Right lobe of liver (tissue), 6 donors: ENCODE measurements at places on chromosomes 5 and 9. TPM values are rescaled to one million over a fixed set of nuclear protein-coding genes. Genes with fewer than 3 reads are reported as not detected.

DNA sequence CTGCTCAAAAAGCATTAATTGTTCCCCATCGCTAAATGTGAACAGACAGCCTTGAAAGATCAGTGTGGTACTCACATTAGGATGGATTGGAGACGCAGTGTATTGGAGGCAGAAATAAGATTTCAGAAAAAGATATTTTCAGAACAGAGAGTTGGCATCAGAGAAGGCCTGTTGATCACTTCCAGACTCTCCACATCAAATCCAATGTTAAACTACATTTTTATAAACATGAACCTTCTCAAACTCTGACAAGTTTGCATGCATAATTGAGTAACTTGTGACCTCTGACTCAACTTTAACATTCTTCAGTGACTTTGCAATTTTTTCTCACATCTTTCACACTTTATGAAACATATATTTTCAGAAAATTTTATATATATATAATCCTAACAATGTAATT, 919.6 kb upstream of the SEMA6A start:
- no peaks in the 10 kb centered on the region for H3K27me3 ChIP-seq
- no peak overlapping the region for H3K27ac ChIP-seq
- H3K4me1 ChIP-seq: no peaks in the 10 kb centered on the region
- H3K4me3 ChIP-seq: no peak overlapping the region
- DNase-seq: no peak

DNA sequence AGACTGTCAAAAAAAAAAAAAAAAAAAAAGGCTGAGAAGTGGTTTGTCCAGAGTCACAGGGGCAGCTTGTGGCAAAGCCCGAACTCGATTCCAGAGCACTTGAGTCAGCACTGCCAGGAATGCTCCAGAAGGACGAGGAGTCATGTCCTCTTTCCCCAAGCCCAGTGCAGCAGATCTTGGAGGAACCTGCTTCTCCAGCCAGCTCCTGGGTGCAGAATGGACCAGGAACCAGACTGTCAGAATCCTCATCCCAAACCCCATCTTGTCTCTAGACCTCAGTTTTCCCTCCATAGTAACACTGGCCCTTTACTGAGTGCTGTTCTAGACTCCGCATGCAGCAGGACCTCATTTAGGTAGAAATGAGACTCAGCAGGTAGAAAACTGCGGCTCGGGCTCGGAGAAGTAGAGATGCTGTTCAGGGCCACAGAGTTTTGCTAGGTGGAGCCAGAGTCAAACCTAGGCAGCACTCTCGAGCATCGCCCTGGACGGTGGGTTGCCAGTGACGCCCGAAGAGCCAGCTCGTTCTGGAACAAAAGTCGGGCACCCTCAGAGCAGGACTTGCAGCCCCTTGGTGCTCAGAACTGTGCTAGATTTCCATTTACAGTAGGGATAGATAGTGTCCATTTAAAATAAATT, 15.4 kb downstream of the CD74 start:
- no peak overlapping the region for H3K27ac ChIP-seq
- no peaks in the 10 kb centered on the region for H3K4me1 ChIP-seq
- no peaks in the 10 kb centered on the region for H3K27me3 ChIP-seq
- no peak for DNase-seq

Gene AQP3
- total RNA-seq: 90.9 TPM

DNA sequence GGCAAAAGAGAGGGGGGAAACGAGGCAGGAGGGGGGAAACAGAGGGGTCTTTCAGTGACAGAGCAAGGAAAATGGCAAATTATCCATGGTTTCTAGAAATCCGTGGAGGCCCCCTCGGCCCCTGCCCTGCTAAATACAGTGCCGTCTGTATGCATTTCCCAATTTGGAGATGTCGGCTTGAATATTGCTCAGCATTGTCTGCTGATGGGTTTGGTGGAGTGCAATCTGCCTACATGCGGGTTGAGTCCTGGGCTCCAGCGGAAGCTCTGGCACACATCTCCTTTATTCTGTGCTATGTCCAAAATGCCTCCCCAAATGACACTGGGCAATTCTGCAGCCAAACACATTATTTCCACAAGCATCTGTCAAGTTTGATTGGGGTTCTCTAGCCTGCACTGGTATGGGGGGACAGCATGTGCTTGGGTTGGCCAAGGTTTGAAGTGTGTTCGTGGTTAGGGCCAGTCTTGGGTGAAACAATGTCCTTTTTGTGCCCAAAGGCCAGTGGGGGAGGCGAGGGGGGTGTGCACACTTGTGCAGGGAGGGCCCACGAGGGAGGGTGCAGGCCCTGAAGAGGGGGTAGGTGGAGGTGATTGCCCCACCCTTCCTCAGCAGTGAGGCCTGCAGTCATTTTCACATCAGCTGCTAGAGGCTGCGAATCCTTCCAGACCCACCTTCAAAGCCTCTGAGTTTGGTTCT, 6.2 kb upstream of the NEUROG1 start:
- peaks cover 15% of the 10 kb centered on the region for H3K4me1 ChIP-seq
- DNase-seq: no peak
- no peaks in the 10 kb centered on the region for H3K36me3 ChIP-seq
- H3K4me3 ChIP-seq: no peak overlapping the region

DNA sequence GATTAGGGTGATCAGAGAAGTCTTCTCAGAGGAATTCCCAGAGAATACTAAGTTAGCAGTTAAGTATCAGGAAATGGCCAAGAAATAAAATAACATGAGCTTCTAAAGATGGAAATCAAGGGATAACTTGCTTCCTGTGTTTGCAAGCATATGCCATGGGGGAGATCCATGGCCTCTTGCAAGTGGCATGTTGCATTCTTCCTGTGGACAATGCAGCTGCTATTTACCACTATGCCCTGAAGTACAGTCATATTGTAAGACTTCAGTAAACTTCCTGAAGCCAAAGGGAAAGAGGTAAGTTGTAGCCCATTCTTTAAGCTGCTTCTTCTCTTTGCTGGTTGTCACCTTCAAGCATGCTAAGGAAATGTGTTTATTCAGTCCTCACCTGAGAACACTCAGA, 154.7 kb upstream of the RUSC2 start:
- no peaks in the 10 kb centered on the region for H3K4me1 ChIP-seq
- no peak overlapping the region for H3K27ac ChIP-seq
- no peaks in the 10 kb centered on the region for H3K27me3 ChIP-seq
- no peak overlapping the region for H3K4me3 ChIP-seq
- H3K36me3 ChIP-seq: no peaks in the 10 kb centered on the region

Gene SLCO4C1
- total RNA-seq: 6.2 TPM

DNA sequence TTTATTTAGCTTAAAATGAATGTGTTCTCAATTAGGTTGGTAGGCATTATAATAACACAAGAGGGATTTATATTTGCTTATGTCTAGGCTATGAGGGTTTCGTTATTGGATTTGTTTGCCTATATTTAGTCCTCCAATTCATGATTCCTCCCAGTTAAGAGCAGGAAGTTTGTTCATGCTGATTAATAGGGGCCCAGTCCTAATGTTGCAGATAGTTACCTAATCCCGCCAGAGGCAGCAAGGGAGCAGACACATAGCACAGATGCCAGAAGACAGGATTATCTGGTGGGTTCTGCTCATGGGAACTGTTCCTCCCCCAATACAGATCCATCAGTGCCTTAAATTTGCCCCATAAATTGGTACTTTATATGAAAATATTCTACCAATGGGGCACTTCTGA, 100.8 kb upstream of the TLE4 start:
- H3K27me3 ChIP-seq: no peaks in the 10 kb centered on the region
- H3K4me3 ChIP-seq: no peak overlapping the region
- no peak for DNase-seq
- no peak overlapping the region for H3K27ac ChIP-seq
- H3K4me1 ChIP-seq: no peaks in the 10 kb centered on the region

Gene SLC6A3
- not detected for total RNA-seq

DNA sequence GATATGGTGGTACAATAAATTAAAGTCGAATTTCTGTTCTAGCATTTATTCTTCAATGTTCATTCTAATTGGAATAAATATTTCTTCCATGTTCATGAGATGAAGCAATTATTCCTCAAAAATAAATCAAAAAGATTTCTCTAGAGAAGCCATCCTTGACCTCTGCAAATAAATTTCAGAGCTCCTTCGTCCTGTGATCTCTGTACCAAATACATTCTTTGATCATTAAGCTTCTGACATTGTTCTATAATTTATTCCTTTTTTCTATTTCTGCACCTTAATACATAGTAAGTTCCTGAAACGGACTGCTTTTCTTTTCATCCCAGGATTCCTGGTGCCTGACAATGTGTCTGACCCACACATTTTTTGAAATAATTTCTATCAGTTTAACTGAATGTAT, 1039.3 kb upstream of the TYRP1 start:
- DNase-seq: no peak
- H3K27me3 ChIP-seq: no peaks in the 10 kb centered on the region
- no peaks in the 10 kb centered on the region for H3K4me1 ChIP-seq
- no peak overlapping the region for H3K4me3 ChIP-seq
- H3K36me3 ChIP-seq: no peaks in the 10 kb centered on the region

Gene GLRA1
- not detected for total RNA-seq

DNA sequence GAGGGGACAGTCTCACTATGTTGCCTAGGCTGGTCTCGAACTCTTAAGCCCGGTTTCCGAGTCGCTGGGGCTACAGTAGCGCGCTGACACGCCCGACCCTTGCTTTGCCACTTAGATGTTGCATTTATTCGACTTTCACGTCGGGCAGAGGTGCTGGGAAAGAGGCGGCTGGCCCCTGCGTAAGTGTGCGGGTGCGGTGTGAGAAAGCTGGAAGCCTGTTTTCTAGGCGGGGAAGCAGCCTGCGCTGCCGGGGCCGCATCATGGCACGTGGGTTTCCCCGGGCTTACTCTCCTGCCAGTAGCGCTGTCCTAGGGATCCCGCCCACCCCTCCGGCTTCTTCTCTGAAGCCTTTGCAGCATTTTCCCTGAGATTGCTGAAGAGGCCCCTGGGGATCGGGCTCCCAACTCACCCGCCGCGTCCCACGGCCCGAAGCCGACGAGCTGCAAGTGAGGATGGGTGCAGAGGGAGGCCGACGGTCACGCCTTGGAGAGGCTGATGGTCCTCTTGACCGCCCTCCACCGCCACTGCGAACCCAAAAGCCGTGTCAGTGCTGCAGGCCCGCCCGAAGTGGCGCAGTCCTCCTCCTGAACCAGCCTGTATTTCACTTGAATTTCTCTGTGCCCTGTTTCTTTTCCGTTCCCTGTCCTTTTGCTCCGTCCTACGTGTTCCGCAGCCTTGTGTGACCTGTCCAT, 5.8 kb upstream of the TRIM41 start:
- H3K27me3 ChIP-seq: no peaks in the 10 kb centered on the region
- H3K4me3 ChIP-seq: peak overlapping the region; percentile 6
- no peaks in the 10 kb centered on the region for H3K36me3 ChIP-seq
- peak; percentile 44 for DNase-seq
- H3K4me1 ChIP-seq: peaks cover 11% of the 10 kb centered on the region
- H3K27ac ChIP-seq: peak overlapping the region; percentile 35

- no peaks in the 10 kb centered on the region for H3K36me3 ChIP-seq
- no peak for DNase-seq
- no peak overlapping the region for H3K27ac ChIP-seq
- no peaks in the 10 kb centered on the region for H3K27me3 ChIP-seq
- H3K4me1 ChIP-seq: no peaks in the 10 kb centered on the region
Observed at GRCh38 chr5:113169720-113170119, 193.1 kb downstream of the DCP2 start.

DNA sequence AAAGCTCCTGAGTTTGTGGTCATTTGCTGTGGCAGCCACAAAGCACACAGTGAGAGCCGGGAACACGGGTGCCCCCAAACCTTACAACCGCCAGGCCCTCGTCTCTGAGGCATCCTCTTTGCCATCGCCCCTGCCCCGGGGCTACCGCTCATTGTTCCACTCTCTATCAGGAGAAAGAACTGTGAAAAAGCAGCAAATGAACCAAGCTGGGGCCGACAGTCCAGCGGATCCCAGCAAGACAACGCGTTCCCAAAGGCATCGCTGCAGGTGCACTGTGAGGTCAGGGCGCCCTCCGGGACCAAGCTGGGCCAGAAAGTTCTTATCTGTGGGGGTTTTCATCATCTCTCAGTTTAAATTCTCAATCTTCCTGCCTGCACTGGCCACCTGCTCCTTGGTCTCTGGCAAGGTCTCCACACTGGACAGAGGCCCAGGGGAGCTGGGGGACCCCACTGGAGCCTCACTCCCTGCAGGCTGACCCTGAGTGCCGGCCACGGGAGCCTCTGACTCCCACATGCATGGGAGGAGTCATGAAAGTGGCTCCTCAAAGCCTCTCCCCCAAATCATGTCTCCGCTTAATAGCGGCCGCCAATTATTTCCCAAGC, 32.1 kb downstream of the VAV2 start:
- H3K36me3 ChIP-seq: no peaks in the 10 kb centered on the region
- no peak overlapping the region for H3K4me3 ChIP-seq
- H3K27me3 ChIP-seq: no peaks in the 10 kb centered on the region
- DNase-seq: no peak
- no peaks in the 10 kb centered on the region for H3K4me1 ChIP-seq

DNA sequence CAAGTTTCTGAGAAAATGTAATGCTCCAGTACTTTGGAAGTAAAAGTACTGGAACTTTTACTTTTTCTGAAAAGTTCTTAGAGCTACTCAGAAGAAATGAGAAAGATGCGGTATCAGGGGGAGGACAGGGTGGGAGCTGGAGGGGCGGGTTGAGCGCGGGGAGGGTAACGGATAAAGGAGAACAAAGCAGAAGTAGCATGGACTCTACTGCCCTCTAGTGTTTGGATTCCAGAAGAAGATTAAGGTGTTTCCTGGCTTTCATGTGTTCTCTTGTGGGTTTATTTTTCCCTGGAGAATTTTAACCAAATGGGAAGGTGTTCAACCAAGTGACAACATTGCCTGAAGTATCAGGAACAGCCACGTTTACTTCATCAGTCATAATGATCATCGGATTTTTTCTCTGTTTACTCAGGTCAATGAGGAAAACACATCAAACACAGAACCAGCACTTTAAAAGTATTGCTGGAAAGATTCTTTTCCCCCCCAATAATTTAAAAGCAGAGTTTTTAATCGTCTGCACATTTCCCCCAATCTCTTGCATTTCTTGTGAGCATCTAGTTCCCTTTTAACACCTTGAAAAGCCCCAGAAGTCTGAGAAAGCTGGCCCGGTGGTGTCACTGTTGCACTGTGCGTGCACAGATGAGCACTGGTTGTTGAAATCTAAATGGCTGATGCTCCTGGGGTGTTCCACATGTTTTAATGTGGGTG, 190.6 kb downstream of the MPDZ start:
- H3K36me3 ChIP-seq: no peaks in the 10 kb centered on the region
- no peaks in the 10 kb centered on the region for H3K27me3 ChIP-seq
- peaks cover 3% of the 10 kb centered on the region for H3K4me1 ChIP-seq
- H3K27ac ChIP-seq: peak overlapping the region; percentile 53
- no peak overlapping the region for H3K4me3 ChIP-seq
- peak; percentile 63 for DNase-seq

- peaks cover 19% of the 10 kb centered on the region for H3K36me3 ChIP-seq
- H3K4me1 ChIP-seq: peaks cover 38% of the 10 kb centered on the region
- no peak overlapping the region for H3K4me3 ChIP-seq
Observed at GRCh38 chr5:149537374-149537975, 13.8 kb downstream of the CSNK1A1 start.

GRCh38 chr9:76192013-76192412, 202.2 kb downstream of the RFK start:
- no peaks in the 10 kb centered on the region for H3K27me3 ChIP-seq
- H3K27ac ChIP-seq: no peak overlapping the region
- H3K36me3 ChIP-seq: no peaks in the 10 kb centered on the region
- DNase-seq: no peak
- H3K4me1 ChIP-seq: no peaks in the 10 kb centered on the region
